Naive thymus-derived CD4-positive, alpha-beta T cell (primary cell): ENCODE measurements at places on chromosomes 16 and 17. TPM values are rescaled to one million over a fixed set of nuclear protein-coding genes. Genes with fewer than 3 reads are reported as not detected.

DNA sequence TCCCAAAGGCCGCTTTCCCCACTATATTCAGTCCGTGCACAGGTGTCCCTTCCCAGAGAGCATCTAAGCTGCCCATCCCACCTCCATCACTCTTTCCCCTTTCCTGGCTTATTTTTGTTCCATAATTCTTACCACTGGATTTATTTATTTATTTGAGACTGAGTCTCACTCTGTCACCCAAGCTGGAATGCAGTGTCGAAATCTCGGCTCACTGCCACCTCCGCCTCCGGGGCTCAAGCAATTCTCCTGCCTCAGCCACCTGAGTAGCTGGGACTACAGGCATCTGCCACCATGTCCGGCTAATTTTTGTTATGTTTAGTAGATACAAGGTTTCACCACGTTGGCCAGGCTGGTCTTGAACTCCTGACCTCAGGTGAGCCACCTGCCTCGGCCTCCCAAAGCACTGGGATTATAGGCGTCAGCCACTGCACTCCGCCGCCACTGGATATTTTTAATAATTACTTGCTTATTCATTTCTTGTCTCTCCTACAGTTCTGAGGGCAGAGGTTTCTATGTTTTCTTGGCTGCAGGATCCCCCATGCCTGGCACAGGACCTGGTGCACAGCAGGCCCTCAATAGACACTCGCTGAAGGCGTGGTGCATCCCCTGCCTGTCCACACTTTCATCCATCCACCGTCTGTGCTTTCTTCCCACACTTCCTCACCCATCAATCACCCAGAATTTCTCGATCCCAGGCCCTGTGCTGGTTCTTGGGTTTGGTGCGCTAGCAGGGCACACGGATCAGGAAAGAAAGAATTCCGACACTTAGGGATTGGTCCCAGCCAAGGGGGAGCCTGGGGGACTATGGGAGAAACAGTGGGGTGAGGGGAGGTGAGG lies 9.9 kb upstream of the ADGRG1 start:
- no peak for DNase-seq

- no peak for DNase-seq
Observed at GRCh38 chr16:524274-525040, 3.1 kb upstream of the CAPN15 start.

GRCh38 chr17:74960570-74961342 lies 11.8 kb downstream of the HID1 start:
- DNase-seq, result peak; percentile 29

- no peak for DNase-seq
Observed at GRCh38 chr17:55324296-55324978, 59.7 kb downstream of the HLF start.

GRCh38 chr16:28603381-28604185 lies 6.3 kb downstream of the SULT1A1 start:
- DNase-seq, result no peak

DNA sequence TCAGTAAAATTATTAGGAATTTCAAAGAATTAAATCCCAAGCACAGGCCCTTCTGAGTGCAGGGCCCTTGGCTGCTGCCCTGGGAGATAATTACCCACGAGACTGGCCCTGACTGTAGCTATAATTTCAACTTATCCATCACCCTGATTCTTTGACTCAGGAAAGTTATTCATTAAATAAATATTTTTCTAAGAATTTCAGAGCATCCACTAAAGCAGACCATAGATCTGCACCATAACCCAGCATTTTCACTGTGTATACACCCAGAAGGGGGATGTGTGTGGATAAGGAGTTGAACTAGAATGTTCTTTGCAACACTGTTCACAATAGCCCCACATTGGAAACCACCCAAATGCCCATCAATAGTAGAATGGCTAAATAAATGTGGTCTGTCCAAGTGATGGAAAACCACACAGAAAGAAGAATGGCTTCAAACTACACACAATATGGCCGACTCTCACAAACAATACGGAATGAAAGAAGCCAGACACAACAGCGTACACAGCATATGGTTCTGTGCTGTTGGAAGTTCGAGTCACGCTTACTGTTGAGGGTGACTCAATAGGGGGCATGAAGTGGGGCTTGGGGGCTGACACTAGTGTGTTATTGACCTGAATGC lies 33.9 kb upstream of the MEAK7 start:
- no peak for DNase-seq

GRCh38 chr17:75535119-75535537 lies 9.6 kb downstream of the LLGL2 start:
- peak; percentile 52 for DNase-seq

DNA sequence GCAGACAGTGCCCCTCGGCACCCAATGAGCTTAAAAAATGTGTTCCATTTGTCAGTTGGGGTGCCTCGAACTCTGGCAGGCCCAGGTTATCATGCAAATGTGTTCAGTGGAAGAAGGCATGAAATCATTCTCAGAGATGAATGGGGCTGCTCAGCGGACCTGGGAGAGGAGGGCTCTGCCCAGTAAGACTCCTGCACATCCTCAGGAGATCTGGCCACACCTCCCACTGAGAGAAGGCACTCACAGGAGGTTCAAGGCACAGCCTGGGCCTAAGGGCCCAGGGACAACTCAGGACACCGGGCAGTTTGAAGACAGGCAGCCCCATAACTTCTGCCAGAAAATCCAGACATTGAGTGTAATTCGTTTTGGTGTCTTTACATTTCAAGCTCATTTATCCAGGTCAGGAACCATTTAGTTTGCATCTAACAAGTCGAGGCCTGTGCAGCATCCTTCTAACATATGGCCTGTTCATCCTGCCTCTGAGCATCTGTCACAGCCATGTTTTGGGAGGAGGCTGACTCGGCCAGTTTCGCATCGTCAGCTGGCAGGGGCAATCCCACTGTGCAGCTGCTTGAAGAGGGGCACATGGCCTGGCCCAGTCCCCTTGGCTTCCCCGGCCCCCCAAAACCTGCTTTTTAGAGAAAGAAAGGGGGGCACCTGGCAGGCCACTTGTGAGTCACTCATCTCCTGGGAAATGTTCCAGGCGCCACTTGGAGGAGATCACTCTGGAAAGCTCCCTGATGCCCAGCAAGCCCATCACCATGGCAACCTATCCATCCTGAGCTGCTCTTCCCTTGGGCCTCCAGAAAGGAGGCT lies 31.2 kb upstream of the BCAR1 start:
- DNase-seq, result no peak

GRCh38 chr17:2433696-2434095 lies 32.8 kb upstream of the MNT start:
- DNase-seq, result no peak

- DNase-seq, result no peak
Observed at GRCh38 chr17:43591779-43592562, 45.8 kb upstream of the ETV4 start.

GRCh38 chr17:8062807-8063483 lies 24.1 kb downstream of the ALOX15B start:
- DNase-seq, result no peak

GRCh38 chr17:29826114-29826692 lies 103.8 kb downstream of the SSH2 start:
- DNase-seq, result no peak

- DNase-seq, result no peak
Observed at GRCh38 chr16:46777804-46778203, 29.7 kb upstream of the MYLK3 start.

DNA sequence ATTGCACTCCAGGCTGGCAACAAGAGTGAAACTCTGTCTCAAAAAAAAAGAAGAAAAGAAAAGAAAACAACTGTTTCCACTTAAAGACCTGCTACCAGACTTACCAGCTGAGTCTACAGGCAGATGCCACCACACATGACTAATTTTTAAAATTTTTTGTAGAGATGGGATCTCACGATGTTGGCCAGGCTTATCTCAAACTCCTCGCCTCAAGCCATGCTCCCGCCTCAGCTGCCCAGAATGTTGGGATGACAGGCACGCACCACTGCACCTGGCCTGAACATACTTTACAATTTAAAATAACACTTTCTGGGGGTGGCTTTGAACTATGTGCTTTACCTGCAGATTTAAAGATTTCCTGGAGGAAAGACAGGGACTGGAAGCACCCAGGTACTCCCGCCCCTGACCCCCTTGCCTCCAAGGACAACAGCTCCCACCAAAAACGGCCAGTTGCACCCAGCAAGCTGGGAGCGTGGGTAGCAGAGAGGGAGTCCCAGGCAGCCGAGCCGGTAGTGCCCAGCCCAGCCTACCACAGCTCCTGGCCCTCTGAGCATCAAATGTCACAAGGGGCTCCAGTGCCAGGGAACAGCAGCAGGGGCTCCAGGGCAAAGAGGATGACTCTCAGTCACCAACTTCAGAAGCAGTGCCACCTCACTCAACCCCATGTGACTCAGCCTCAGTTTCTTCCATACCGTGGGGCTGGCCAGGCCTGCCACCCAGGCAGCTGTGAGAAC lies 262.9 kb downstream of the PARN start:
- no peak for DNase-seq

DNA sequence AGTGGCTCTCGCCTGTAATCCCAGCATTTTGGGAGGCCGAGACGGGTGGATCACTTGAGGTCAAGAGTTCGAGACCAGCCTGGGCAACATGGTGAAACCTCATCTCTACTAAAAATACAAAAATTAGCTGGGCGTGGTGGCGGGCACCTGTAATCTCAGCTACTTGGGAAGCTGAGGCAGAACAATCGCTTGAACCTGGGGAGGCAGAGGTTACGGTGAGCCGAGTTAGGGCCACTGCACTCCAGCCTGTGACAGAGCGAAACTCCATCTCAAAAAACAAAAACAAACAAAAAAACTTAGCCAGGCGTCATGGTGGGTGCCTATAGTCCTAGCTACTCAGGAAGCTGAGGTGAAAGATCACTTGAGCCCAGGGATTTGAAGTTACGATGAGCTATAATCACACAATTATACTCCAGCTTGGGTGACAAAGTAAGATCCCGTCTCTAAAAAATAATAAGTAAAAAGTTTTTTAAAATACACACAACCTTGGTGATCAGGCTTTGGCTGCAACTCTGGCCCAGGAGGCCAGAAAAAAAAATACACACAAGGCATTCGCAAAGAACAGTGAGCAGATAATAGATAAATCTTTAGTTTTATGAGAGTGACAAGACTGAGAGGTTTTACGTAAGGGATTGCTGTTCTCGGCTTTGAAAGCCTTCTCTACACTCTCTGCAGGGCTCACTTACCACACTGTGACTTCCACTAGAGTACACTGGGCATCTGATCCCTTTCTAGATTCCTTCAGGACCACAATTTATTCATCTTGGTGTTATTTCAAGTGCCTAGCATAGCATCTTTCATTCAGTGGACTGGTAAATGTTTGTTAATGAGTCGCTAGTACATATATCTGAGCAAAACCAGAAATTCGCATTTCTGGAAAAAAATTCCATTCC lies 5.9 kb downstream of the GSPT1 start:
- no peak for DNase-seq

GRCh38 chr16:11171757-11172299 lies 84.2 kb downstream of the SOCS1 start:
- no peak for DNase-seq

DNA sequence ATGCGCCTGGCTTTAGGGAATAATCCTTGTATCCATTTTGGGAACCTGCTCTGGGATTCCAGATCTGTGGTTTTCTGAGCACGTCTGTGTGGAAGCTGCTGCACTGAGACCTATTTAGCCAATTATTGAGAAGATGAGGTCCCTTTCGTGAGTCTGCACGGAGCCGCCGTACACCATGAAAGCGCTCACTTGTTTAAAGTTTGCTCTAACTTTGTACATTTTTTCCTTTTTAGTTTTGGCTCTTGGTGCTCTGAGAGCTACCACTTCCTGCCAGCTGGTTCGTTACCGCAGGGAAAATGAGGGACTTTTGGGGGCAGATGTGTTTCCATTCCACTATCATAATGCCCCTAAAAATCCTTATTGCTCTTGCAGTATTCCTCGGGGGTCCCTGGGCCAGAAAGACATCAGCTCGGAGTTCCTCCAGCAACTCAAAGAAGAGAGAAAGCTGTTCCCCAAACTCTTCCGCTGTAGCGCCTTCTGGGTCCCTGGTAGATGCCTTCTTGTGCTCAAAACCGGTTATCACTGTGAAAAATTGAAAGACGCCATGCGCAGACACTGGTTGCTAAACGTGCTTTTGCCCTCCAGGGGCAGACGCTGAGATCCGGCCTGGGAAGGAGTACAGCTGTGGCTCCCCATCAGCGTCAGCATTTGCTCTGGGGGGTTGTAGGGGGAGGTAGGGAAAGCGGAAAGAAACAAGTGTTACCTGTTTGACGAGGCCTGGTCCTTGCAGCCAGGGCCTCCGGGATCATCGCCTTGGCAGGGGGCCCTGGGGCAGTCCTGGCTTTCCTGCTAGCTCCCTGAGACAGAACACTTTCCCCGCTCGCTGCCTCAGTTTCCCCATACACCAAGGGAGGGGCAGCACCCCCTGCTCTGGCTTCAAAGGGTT lies 238.1 kb downstream of the MRTFB start:
- peak; percentile 74 for DNase-seq

DNA sequence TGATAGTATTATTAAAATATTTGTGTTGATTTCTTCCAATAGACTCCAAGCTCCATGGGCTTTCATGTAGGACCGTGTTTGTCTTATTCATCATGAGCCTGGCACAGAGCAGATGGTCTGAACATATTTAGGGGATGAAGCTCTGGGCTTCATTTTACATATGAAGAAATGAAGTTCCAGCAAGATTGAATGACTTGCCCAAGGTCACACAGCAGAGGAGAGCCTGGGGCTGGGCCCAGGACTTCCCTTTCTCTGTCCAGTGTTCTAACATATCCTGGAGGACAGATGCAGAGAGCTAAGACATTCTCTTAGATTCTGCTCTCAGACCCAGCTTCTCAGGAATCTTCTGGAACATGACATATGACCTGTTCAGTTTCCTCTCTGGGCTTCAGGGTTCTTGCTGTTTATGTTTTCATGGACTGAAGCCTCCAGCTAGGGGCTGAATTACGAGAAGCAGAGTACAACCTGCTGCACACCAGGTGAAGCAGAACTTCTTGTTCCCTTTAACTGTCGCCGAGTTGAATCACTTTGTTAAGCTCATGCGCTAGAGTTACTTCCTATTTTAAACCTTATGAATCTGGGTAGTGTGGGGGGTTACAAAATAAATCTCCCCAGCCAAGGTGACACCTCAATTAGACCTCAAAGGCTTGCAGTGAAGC lies 53.6 kb downstream of the GPRC5B start:
- DNase-seq, result no peak

- no peak for DNase-seq
Observed at GRCh38 chr17:17787568-17787967, 49.2 kb downstream of the SREBF1 start.

The COG4 gene
- 68.6 TPM for total RNA-seq

The CACNA1G gene
- total RNA-seq, result not detected

The GJC1 gene
- 0.20 TPM for total RNA-seq

The RAMP2 gene
- total RNA-seq, result not detected in 2 replicates

The CALB2 gene
- total RNA-seq, result not detected

The TBKBP1 gene
- total RNA-seq, result 2.9 TPM

The DCAKD gene
- 19.1 TPM for total RNA-seq

The ADAP2 gene
- 4.9 TPM for total RNA-seq

The HAP1 gene
- total RNA-seq, result not detected

The ACSM2A gene
- total RNA-seq, result not detected
